M059J (cell line): ENCODE measurements at places on chromosomes 4 and X. TPM values are rescaled to one million over a fixed set of nuclear protein-coding genes. Genes with fewer than 3 reads are reported as not detected.
A peak's percentile ranks its signal among the peaks of the same experiment; 100 is the strongest.

DNA sequence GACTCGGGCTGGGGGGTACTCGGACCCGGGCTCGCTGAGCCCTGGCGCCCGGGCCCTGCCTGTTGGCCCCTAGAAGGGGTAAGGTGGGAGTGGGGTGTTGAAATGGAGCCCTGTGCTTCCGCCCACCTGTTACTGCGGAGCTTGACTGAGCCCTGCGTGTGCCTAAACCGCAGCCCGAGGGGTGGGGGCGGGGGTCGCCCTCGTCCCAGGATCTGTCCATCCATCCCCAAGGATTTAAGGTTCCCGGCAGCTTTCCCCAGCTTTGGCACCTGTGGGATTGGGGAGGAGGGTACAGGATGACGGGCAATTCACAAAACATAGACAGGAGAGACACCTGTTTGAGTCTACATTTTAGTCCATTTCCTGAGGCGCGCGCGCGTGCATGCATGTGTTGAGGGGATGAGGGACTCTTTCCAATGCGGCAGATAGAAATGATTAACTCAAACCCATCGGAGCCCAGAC is 779 bp downstream of the GABRQ start:
- no peak for DNase-seq

DNA sequence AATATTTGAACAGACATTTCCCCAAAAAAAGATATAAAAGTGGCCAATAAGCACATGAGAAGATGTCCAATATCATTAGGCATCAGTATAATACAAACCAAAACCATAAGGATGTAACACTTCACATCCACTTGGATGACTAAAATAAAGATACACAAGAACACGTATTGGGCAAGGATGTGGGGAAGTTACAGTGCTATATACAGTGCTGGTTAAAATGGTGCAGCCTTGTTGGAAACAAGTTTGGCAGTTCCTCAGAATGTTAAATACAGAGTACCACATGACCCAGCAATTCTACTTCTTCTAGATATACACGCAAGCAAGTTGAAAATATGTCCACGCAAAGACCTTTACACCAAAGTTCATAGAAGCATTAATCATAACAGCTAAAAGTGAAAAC is 58.9 kb downstream of the HAUS3 start:
- DNase-seq: no peak

SLC10A4 gene
- total RNA-seq: 1.2 and 2.1 TPM in 2 replicates

GRCh38 chrX:54494166-54494988 is 1.7 kb downstream of the FGD1 start:
- no peak for DNase-seq

DNA sequence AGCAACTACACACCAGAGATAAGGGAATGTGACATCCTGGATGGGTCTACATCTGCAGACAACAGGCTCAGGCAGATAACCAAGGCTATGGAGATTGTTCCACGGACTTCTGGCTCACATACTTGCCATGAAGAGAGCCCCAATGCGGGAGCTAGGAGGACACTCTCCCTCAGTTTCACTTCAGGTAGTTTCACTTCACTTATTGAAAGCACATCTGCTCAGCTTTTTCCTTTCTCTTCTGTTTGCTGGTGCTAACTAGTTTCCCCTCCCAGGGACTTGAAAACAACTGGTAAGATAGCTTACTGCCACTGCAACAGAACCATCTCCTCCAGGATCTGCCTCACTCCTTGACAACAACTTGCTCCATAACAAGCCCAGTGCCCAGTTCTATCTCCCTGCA is 1.4 kb upstream of the CT47C1 start:
- DNase-seq: no peak

SMIM31 gene
- not detected in 2 replicates for total RNA-seq

DNA sequence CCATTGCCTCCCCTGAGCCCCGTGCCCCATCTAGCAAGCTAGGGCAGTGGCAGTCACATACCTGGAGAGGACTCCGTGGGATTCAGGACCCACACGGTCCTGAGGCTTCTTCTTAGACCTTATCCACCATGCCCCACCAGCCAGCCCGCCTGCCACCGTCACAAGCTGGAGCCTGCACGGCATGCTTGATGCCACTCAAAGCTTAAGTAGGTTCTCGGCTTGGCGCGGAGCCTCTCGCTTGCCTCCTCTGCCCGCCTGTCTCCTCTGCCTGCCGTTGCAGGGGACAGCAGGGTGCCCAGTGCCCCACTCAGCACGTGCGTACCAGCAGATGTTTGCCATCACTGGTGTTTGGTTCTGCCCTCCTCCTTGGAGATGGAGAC is 14.1 kb downstream of the PSAPL1 start:
- DNase-seq: no peak

DNA sequence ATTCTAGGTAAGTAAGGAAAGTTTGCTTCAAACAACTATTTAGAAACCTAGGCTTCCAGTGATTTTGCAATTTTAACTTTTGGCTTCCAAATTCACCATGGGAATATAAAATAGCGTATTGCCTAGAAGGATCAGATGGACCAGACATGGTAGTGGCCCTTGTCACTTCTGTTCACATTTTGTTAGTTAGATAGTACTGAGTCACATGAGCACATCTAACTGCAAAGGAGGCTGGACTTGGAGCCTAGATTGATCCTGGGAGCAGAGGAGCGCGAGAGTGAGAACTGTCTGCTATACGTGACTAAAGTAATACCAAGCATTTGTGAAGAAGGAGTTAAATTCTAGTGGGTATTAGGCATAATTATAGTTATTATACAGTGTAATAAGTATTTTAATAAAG is 102.4 kb downstream of the ARHGAP24 start:
- DNase-seq: no peak

PPP4R3C gene
- 0.20 and 0.30 TPM in 2 replicates for total RNA-seq

GLRB gene
- 21.0 and 28.7 TPM in 2 replicates for total RNA-seq

CYTL1 gene
- 138 and 180 TPM in 2 replicates for total RNA-seq

GRCh38 chr4:81814987-81815541 is 343.4 kb upstream of the RASGEF1B start:
- no peak for DNase-seq

KLHL15 gene
- total RNA-seq: 7.2 and 11.3 TPM in 2 replicates

- no peak for DNase-seq
These were observed 92.5 kb downstream of the FNIP2 start for GRCh38 chr4:158861281-158861680.

DNA sequence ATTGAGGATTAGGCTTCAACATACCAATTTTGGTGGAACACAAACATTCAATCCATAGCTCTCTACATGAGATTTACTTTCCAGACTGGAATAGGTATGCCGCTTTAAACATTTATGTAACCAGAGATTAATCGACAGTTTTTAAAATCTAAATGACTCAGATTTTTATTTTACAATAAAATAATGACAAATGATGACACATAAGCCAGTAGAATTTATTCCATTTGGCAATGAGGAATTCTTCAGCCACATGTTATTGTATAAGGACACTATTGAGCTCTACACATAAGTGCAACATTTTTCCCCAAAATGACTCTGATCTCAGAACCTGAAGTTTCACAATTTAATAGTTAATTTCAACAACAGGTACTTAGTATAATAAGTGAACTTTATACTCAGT is 227.0 kb upstream of the PRPS2 start:
- DNase-seq: no peak

ENPEP gene
- total RNA-seq: 0.15 and 0.17 TPM in 2 replicates

EPHA5 gene
- 6.7 and 9.6 TPM in 2 replicates for total RNA-seq

DNA sequence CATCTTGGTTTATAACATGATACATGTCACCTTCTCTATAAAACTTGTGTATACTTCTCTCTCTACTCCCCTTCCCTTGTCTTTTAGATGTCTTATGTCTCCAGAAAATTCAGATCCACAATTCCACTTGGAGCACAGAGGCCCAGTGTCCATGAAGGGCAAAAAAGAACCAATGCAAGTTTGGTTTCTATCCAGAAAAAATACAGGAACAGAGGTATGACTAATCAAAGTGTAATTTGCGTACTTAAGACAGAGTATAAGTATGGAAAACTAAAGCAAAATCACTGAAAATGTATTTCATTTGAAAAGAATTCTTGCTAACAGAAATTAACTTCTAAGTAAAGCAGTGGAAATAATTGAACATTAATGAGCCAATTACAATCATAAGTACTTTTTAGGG is 46.2 kb downstream of the GUCY1B1 start:
- peak; percentile 55 for DNase-seq

GRCh38 chr4:168628251-168628650 is 131.4 kb downstream of the PALLD start:
- DNase-seq: no peak

PDGFRA gene
- total RNA-seq: 0.62 and 0.81 TPM in 2 replicates

AMBN gene
- not detected in 2 replicates for total RNA-seq

TTC29 gene
- 0.07 and 0.49 TPM in 2 replicates for total RNA-seq

MAGEA6 gene
- 23.7 and 25.3 TPM in 2 replicates for total RNA-seq

NPY1R gene
- not detected in 2 replicates for total RNA-seq

ATP6AP1 gene
- total RNA-seq: 123 and 144 TPM in 2 replicates

GRCh38 chr4:141890279-141890678 is 253.9 kb downstream of the IL15 start:
- no peak for DNase-seq
